ENCODE measurements at places on chromosomes 7 and 10.

DNA sequence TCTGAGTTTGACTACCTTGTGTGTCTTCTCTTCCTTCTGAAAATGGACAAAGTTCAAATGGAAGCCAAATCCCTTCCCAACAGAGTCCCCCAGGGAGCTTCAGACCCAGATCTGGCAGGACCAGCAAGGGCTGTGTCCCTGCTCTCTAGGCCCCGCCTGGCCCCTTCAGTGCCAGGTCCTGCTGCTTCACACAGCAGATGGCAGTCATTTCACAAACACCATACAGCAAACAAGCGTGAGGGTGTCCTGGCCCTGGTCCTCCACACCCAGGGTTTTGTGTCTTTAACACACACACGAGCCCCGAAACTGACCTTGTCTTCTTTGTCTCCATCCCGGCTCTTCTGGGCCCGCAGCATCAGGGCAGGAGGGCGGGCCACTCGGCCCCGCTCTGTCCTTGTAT, 145.0 kb downstream of the TCERG1L start:
- DNase-seq, result no peak

DNA sequence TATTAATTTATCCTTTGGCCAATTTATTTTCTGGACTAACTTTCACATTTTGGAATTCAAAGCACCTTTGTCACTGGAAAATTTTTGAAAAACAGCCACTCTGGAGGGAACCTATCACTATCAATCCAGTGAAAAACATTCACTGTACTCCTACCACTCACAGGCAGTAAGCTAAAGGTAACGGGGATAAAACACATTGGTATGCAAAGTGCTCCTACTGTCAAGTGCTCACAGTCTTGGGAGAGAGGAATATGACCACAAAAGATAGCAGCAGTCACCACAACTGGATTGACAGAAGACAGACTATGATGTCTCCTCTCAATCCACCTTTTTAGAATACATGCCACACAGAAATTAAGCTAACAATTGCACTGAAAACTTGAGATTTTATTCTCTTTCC, 13.3 kb downstream of the GSAP start:
- no peak for DNase-seq

DNA sequence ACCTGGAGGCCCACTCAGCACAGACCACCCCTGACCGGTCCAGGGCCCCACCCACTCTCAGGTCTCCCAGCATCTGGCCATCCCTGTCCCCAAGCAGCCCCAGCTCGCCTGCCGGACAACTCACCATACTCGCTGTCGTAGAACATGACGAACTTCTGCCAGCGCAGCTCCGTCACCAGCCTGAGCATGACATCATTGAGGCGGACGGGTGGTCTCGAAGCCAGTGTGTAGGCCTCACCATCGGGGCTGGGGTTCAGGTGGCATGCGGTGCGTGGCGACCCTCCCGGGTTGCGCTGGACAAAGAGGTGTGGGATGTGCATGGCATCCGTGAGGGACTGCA, 160.4 kb downstream of the GRID1 start:
- DNase-seq, result no peak

GRCh38 chr7:140294454-140294853, 103.9 kb downstream of the SLC37A3 start:
- DNase-seq, result no peak

- no peak for DNase-seq
Measured at GRCh38 chr10:15742836-15743235, 23.1 kb upstream of the ITGA8 start.

DNA sequence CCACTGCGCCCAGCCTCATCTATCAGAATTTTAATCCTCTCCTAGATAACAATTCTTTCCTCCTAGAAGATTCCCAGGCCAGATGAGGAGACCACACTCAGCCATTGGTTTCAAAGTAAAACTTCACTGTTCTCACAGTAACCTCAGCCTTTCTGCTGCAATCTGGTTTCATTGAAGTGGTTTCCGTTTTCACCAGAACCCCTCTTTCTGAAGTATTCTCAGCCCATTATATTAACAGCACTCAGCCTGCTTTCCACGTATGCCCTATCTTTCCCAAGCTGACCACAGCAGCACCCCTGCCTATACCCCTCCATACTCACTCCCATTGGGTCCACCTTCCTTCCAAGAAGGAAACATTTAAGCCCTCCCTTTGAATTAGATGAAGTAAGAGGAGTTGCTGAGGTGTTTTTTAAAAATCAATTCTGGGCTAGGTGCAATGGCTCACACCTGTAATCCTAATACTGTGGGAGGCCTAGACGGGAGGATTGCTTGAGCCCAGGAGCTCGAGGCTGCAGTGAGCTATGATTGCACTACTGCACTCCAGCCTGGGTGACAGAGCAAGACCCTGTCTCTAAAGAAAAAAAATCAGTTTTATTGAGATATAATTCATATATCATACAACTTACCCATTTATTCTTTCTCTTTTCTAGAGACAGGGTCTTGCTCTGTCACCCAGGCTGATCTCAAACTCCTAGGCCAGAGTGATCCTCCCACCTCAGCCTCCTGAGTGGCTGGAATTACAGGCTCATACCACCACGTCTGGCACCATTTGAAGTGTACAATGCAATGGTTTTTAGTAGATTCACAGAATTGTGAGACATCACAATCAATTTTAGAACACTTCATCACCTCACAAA, 11.3 kb downstream of the PLAU start:
- no peak for DNase-seq

DNA sequence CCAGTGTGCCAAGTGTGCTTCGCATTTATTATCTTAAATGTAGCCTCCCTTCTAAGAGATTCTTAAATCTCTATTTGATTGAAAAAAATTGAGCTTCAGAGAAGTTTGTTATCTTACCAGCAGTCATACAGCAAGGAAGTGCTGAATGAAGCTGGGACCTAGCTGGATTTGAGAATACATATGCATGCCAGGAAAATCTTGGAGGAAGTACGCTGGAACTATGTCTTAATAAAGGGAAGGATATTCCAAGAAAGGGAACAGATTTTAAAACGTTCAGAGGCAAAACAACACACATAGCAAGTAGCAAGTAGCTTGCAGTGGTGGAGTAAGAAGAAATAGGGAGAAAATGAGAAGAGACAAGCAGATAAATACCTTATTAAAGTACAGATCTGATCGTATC, 1.5 kb downstream of the CFAP70 start:
- DNase-seq, result no peak

DNA sequence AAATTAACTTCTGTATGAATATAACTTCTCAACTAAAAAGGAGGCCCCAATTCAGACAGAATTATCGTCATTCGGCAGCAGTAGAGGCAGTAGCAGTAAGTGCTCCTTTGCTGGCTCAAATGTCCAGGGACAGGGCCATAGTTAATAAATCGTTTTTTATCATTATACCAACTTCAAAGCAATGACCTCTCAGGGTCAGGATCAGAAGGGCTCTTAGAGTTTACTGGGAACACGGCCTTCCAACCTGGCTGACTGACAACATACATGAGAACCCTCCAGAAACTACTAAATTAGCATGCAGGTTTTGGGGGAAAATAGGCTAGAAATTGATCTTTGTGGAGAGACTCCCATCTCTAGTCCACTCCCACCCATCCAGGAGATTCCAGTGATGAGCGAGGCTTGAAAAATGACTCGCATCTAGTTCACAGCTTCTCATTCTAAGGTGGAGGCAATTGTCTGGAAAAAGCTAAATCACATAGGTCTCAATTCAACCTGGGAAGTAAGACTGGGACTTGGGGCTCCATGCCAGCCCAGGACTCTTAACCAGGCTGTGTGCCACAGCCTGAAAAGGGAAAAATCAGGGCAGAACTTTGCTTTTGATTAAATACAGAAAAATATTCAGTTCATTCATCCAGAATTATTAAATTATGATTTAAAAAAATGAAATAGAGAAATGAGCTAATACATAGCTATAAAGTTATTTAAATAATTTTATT, 84.6 kb downstream of the ABLIM1 start:
- DNase-seq, result no peak

DNA sequence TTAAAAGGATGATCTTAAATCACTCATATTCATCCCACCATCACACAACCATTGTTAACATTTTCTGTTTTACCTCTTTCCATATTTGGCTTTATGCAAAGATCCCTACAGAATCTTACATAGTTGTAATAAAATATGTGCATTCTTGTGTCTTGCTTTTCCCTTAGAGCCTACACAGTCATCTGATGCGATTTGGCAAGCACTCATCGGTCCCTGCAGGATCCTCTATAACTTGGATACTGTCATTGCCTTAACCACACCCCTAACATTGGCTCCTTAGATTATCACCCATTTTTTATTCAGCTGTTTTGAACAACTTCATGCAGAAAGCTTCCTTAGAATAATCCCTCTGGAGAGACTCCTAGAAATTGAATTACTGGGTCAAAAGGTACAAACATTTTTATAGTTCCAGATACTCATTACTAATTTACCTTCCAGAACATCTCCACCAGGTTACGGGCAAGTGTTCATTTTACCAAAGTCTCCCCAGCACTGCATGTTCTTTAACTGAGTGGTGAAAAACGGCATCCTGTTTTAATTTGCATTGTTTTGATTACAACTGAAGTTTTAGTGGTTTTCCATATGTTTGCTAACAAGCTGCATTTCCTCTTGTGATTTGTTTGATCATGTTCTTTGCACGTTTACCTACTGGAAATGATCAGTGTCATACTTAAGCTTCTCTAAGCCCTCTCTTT, 268.3 kb downstream of the GRID1 start:
- no peak for DNase-seq

- DNase-seq, result no peak
Measured at GRCh38 chr10:79063071-79063491, 5.7 kb upstream of the ZMIZ1 start.

GRCh38 chr7:100486111-100486636, 2.4 kb downstream of the NYAP1 start:
- DNase-seq, result no peak

GRCh38 chr7:22146961-22147512, 201.3 kb upstream of the CDCA7L start:
- no peak for DNase-seq

GRCh38 chr10:49117376-49118070, 2.2 kb upstream of the VSTM4 start:
- DNase-seq, result no peak

DNA sequence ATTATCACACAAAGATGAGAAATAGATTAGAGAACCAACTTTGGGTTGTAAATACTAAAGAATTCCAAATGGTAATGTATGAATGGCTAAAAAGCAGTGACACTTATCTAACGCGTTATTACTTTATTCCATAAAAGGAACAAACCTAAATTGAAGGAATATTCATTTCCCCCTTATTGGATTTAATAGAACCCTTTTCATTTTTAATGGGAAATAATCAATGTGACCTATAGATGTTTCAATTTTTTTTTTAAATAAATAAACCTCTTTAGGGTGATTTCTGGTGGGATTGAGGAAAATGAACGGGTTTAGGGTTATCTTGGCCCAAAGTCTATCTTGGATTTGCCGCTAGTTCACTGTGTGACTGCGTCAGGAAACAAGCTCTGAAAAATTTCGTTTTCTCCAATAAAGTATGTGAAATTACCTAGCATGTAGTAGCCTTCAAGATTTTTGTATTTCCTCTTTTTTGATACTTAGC, 1.9 kb upstream of the ACBD5 start:
- DNase-seq, result no peak

- no peak for DNase-seq
Measured at GRCh38 chr7:169276-170172, 22.8 kb upstream of the FAM20C start.

DNA sequence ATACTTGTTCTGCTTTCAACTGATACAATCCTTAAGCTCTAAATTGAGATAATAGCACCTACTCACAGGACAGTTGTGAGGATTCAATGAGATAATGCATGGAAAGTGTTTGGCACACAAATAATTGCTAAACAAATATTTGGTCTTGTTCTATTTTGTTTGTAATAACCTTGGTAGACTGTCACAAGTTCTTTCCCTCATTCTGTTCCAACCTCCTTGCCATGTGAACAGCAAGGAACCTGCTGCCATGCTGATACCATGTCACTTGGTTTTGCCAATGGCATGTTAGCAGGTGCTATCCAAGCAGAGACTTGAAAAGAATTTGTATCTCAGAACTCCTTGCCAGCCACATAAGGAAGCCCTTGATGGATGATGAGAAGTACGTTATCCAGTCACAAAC, 24.8 kb upstream of the TECTB start:
- DNase-seq, result no peak

- DNase-seq, result no peak
Measured at GRCh38 chr7:152986376-152986775, 226.8 kb downstream of the ACTR3B start.

GRCh38 chr7:135704698-135705097, 23.3 kb downstream of the SLC13A4 start:
- DNase-seq, result no peak

- no peak for DNase-seq
Measured at GRCh38 chr10:96896884-96897589, 64.9 kb downstream of the LCOR start.

DNA sequence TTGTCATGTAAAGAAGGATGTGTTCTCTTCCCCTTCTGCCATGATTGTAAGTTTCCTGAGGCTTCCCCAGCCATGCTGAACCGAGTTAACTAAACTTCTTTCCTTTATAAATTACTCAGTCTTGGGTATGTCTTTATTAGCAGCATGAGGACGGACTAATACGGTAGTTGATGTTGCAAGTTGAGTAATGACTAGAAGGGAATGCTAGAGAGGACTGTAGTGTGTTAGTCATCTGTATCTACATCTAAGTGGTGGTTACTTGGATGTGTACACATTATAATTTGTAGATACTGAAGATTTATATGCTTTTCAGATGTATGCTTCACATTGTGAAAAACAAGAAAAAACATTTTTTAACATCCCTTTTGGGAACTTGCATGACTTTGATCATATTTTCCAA, 244.6 kb downstream of the POLR1F start:
- no peak for DNase-seq

- no peak for DNase-seq
Measured at GRCh38 chr7:158354861-158355260, 232.8 kb downstream of the PTPRN2 start.

DNA sequence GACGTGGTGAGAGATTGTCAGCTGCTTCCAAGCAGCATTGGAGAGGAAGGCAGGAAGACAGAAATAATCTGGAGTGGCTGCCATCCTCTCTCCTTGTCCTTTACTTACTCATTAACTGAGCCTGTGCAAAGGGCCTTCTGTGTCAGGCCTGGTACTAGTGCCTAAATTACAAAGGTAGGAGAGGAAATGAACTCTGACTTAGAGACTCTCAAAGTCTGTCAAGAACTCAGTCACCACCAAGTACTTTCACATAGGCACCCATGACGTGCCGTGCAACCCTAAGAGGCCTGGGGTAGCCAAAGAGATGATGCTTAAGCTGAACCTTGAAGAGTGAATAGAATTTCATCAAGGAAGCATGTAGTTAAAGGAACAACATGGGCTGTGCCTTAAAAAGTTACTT, 866.9 kb downstream of the LRMDA start:
- no peak for DNase-seq

DNA sequence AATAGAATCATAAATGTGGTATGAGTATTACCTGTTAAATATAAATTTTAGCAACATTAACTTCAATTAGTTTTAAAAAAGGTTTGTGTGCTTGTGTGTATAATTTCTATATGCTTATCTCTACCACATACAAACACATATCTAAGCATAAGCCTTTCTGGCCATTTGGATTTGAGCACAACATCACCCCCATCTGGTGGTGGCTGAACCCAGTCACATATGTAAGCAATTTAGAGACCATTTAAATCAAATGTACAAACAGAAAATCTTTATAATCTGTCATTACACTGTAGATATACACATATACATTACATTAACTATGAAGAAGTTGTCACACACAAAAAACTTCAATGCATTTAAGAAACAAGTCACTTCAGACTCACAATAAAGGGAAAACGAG, 31.7 kb downstream of the GPR22 start:
- peak; percentile 39 for DNase-seq

All from fibroblast of skin of back (primary cell).